ENCODE measurements at places on chromosomes 3 and 15.

- no peak for DNase-seq
Observed at GRCh38 chr15:89395461-89395871, 60.8 kb upstream of the POLG start.

GRCh38 chr3:109803274-109803673 is 465.9 kb upstream of the DPPA4 start:
- DNase-seq, result no peak

DNA sequence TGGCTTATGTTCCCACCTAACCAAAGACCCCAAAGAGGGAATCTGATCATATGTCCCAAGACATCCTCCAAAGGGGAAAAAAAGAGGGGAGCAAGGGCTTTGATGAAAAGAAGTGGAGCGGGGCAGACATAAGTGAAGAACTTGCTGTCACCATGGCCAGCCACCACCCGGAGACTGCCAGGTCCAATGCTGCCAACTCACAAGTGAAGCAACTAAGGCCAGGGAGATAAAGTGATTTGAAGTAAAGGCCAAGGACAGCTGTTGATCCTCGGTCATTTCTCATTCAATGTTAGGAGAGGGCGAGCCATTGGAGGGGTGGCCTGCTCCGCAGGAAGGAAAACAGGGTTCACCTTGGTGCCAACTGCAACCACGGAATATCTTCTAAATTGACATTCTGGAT is 72.6 kb upstream of the C3orf80 start:
- no peak for DNase-seq

DNA sequence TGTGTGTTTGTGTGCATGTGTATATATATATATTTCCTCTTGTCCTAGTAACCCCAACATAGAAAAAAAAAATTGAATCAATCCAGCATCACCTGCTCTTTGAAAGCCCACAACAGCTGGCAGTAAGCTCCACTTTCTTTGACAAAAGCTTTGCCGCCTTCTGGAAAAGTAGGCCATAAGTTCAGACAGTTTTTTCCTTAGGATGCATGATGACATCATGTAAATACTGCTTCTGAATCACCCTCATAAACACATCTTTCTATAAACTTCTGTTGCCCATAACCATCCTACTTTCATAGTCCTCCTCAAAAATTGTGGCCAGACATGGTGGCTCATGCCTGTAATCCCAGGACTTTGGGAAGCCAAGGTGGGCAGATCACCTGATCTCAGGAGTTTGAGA is 67.4 kb downstream of the CSNK1G1 start:
- no peak for DNase-seq

- DNase-seq, result no peak
Observed at GRCh38 chr3:157460253-157460652, 23.6 kb downstream of the PTX3 start.

DNA sequence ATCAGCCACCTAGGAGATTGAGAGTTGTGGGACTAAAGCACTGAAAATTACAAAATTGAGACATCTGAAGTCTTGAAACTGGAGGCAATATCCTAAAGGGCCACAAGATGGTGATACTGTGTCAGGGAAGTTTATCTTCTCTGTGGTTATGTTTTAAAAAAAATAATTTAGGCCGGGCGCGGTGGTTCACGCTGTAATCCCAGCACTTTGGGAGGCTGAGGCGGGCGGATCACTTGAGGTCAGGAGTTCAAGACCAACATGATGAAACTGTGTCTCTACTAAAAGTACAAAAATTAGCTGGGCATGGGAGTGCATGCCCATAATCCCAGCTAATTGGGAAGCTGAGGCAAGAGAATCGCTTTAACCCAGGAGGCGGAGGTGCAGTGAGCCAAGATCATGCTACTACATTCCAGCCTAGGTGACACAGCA is 17.9 kb upstream of the NIT2 start:
- DNase-seq, result no peak

GRCh38 chr15:57345584-57345983 is 30.7 kb upstream of the CGNL1 start:
- DNase-seq, result no peak

DNA sequence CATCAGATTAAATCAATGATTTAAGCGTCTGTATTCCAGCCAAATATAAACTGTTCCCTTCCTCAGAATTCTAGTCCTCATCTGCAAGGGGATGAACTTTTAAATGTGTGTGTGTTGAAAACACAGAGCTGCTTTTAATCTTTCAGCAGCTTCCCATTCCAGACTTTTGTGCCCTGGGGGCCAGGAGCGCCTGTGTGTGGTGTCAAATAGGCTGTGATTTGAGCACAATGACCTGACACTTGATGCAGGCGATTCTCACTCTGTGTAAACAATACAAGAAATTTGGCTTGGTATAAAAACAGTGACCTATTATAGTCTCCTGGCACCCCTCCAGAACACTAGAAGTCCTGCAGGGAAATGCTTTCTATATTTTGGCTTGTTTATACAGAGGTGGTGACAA is 274.6 kb upstream of the ROPN1 start:
- DNase-seq, result peak; percentile 66

DNA sequence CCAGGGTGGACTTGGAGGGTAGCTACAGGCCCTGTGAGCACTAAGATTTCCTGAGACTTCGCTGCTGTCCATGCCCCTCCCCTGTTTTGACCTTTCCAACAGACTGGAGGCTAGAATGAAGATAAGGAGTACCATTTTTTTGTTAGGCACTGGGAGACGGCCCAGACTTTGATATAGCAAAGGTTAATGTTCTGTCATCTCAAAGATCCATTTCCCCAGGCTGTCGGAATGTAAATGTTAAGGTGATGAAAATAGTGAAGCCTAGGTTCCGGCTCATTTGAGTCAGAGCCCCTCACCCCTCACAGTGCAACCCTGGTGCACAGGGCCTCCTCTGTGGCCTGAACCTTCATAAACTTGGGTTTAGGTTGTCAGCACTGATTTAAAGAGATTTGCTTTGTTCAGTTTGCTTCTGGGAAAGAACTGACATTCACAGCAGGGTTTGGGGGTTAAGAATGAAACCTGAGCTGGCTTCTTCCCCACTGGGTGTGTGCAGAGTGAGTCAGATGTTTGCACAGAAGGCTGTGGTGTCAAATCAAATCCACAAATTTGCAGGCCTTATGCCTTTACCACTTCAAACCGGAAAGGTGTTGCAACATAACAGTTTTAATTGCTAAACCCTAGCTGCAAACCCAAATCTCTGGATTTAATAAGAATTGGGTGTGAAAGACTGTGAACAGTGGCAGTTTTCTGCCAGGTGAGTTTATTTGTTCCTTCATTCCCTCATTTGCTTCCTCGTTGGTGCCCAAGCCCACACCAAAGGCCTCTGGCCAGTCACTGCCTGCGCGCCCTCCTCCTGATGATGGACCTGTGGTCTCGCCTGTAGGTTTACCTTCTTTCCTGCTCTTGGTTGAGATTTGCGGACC is 20.6 kb upstream of the KCTD6 start:
- peak; percentile 1 for DNase-seq

DNA sequence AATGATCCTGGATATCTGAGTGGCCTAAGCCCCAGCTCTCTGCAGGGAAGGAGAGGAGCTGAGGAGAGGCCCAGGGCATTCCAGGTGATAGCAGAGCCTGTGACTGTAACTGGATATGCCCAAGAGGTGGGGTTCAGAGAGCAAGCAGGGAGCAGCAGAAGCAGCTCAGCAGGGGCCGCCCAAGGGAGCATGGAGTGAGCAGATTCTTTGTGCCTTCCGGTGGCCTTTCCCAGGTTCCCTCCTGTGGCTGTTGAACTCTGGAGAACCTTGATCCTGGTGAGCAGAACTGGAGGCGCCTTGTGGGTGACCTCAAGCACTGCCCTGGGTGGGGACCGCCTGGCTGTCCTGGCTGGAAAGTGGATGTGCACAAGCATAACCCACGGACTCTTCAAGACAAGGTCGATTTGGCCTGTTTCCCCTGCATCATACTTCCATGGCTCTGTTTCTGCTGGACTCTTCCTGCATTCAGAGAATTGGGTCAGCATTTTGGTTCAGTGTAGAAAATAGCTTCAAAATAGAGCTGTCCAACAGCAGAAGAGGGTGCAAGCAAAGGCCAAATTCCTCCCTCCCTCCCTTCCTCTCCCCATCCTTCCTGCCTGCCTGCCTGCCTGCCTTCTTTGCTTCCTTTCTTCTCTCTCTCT is 76.1 kb downstream of the ARNT2 start:
- DNase-seq, result no peak

GRCh38 chr15:32007355-32007960 is 22.9 kb upstream of the CHRNA7 start:
- DNase-seq, result no peak

DNA sequence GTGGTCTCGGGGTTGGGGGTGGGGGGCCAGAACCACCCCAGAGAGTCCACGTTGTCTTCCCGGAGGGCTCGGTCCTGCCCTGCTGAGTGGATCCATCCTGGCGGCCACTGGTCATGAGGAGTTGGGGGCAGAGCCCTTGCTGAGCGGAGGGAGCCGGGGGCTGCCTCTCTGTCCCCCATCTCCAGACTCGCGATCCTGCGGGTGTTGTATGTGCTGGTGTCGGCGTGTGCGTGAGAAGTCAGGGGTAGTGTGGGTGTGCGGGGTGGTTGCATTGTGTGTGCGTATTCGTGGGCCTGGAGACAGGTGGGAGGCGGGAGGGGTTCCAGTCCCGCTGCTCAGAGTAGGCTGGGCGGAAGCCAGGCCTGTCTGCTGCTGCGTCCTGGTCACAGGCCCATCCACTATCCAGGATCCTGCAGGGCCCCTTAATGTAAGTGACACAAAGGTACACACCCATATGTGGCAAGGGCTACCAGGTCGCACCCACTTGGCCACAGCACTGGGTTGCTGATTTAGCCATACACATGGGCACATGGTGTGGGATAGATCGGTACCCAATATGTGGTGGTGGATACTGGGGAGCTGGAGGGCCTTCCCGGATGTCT is 30.7 kb downstream of the NBEAL2 start:
- DNase-seq, result no peak

DNA sequence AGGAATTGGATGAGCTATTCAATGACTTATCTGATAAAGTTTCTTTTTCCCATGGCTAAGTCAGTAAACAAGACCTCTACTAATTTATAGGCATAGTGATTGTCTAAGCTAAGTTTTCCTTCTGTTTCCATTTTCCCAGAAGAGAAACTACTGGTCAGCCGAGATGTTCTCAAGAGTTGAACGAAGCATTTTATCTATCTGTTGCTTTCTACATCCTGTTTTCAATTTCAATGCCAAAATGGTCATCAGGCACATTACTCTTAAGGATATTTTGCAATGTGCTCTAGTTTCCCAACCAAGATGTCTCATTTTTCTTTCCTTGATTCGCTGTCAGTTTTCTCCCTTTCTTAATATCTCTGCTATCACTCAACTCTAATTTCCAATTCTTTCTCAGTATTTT is 228.7 kb downstream of the MBNL1 start:
- DNase-seq, result no peak

DNA sequence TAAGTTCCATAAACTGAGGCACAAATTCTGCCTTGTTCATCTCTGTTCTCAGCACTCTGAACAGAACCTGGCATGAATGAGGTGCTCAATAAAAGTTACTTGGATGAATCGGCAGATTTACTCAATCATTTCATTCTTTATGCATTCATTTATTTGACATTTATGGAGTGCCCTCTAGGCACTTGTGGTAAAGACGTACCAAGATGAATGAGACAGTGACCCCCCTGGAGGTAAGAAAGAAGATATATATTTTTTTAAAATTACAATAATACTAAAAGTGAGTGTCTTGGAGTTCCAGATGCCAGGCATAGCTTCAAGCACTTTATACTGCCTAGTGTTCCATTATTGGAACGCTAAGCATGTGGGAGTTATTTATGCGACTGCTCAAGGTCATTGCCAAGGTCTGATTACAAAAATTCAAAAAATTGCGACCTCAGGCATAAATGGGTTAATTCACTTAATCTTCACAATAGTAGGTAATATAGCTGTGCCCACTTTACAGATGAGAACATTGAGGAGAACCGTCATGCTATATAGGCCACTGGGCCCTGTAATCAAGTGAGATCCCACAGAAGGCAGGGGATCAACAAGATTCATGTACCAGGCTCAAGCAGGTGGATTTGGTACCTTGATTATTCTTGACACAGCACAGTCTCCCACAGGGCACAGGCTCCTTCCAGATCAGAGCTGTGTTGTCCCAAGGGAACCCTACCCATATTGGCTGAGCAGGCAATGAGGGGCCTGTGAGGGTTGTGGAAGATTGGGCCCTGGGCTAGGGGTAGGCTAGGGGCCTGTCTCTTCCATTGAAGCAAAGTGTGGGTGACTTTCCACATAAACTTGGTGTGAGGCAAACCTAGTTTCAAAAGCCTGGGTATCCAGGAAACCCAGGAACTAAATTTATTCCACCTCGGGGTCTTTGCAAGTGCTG is 10.7 kb downstream of the XIRP1 start:
- no peak for DNase-seq

DNA sequence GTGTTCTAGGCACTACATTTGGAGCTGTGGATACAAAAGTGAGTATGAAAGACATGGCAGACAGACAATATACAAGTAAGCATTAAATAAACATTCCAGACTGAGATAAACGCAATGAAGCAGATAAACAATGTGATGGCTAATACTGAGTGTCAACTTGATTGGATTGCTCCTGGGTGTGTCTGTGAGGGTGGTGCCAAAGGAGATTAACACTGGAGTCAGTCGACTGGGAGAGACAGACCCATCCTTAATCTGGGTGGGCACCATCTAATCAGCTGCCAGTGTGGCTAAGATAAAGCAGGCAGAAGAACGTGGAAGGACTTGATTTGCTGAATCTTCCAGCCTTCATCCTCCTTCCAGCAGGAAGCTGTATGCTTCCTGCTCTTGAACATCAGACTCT is 77.2 kb downstream of the CADPS start:
- no peak for DNase-seq

GRCh38 chr3:187977659-187978058 is 176.3 kb upstream of the LPP start:
- DNase-seq, result no peak

DNA sequence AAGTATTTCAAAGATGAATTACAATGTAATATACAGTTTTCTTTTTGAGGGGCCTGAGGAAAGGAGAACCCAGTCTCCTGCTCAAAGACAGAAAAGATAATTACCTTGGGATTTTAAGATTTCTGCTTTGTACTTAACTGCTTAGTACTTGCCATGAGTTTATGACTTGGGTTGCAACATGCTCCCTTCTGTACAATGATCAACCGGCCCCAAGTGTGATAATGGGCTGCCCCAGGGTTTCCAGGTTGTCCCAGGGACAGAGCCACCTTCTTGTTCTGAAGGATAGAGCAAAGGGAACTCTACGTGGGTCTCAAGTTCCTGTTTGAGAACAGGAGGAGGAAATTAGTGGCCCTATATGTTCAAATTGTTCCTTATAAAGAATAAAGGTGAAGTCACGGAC is 104.8 kb downstream of the ABHD5 start:
- no peak for DNase-seq

All from NCI-H1436 treated with DMSO at 0.1 percent for 48 hours (cell line).